Activated CD8-positive, alpha-beta T cell treated with anti-CD3 and anti-CD28 coated beads for 36 hours (primary cell): ENCODE measurements at places on chromosomes 7 and 10. TPM values are rescaled to one million over a fixed set of nuclear protein-coding genes. Genes with fewer than 3 reads are reported as not detected.

DNA sequence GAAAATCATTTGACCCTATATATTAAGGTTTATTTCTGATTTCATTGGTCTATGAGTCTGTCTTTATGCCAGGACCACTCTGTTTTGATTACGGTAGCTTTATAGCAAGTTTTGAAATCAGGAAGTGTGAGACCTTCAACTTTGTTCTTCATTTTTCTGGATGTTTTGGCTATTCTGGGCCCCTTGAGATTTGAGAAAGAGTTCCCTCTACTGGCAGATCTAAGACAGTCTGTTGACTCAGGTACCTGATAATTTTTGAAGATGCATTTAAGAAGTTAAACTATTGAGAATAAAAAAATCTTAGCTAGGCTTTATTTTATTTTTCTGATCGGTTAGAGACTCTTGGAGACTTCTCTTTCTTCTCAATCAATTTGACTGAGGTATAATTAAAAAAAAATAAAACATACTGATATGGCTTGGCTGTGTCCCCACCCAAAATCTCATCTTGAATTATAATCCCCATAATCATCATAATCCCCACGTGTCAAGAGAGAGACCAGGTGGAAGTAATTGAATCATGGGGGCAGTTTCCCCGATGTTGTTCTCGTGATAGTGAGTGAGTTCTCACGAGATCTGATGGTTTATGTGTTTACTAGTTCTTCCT, 209.2 kb downstream of the SNX10 start:
- no peak for DNase-seq

- no peak for DNase-seq
These were observed 51.7 kb downstream of the CPEB3 start for GRCh38 chr10:92239151-92239599.

The PDE1C gene
- not detected for total RNA-seq

The UPK3B gene
- total RNA-seq = not detected

The VWA2 gene
- not detected for total RNA-seq

The PDE6C gene
- total RNA-seq = not detected

The WNT2 gene
- not detected for total RNA-seq
